GM10248 (cell line): ENCODE measurements at places on chromosomes 6 and 20.
A peak's percentile ranks its signal among the peaks of the same experiment; 100 is the strongest.

GRCh38 chr6:20706238-20706938 is 172.1 kb downstream of the CDKAL1 start:
- DNase-seq, result no peak

GRCh38 chr6:27897580-27898206 is 14.5 kb downstream of the OR2B2 start:
- no peak for DNase-seq

- DNase-seq, result peak; percentile 81
Observed at GRCh38 chr6:27814665-27815424, 97.4 kb downstream of the OR2B2 start.

- no peak for DNase-seq
Observed at GRCh38 chr20:63364801-63365585, 3.8 kb upstream of the CHRNA4 start.

- no peak for DNase-seq
Observed at GRCh38 chr20:46703435-46703834, 6.0 kb upstream of the SLC2A10 start.

DNA sequence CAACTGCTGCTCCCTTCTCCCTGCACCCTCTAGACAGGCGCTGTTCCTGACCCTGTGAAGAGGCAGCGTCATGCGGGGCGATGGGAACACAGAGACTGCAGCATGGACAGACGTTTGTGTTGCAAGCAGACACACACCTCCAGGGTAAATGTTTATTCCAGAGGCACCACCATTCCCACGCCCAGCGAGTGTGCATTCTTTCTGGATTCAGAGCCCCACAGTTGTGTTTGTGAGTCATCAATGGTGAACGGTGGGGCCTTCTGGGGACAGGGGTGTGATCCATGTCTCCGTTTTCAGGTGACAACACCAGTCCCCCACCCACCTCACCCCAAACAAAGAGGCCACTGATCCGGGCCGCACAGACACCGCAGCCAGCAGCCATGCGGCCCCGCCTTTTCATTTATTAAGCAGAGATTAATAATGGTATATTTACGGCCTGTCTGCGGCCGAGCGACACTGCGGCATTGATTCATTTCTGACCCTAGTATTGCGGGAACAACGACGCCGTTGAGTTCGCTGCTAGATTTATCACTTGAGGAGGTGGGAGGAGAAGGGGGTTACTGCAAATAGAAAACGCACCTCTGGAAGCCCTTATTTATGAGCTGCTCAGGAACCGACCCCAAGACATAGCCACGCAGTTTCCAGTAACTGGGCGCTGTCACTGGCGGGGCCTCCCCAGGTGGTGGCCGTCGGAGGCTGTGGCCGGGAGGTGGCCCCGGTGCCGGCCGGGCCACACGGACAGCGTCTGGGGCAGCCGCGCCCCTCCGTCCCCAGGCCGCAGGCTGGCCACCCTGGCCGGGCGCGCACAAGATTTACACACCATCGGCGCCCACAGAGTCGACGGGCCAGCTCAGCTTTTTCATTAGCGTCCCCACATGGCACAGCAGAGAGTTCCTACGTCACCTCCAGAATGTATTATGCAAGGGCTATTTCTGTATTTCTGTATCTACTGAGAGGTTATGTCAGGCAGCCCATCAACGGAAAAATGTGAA is 367.6 kb downstream of the THBS2 start:
- DNase-seq, result no peak

DNA sequence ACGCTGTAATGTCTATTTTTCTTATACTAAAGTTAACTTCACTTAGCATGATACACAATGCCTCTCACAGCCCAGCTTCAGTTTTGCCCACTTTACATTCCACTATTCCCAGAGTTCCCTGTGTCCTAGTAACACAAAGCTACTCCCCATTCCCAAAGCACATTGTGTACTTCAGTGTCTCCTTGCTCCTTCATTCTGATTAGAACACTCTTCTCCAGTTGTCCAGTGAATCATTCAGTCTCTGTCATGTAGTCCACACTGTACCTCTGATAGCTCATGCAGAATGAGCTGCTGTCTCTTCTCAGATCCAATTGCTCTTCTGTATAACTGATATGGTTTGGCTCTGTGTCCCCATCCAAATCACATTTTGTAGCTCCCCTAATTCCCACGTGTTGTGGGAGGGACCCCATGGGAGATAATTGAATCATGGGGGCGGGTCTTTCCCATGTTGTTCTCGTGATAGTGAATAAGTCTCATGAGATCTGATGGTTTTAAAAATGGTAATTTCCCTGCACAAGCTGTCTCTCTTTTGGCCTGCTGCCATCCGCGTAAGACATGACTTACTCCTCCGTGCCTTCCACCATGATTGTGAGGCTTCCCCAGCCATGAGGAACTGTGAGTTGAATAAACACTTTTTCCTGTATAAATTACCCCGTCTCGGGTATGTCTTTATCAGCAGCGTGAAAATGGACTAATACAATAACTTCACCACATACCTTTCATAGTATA is 2.1 kb upstream of the TMX4 start:
- no peak for DNase-seq

GRCh38 chr6:140201787-140202458 is 827.5 kb upstream of the CITED2 start:
- no peak for DNase-seq

DNA sequence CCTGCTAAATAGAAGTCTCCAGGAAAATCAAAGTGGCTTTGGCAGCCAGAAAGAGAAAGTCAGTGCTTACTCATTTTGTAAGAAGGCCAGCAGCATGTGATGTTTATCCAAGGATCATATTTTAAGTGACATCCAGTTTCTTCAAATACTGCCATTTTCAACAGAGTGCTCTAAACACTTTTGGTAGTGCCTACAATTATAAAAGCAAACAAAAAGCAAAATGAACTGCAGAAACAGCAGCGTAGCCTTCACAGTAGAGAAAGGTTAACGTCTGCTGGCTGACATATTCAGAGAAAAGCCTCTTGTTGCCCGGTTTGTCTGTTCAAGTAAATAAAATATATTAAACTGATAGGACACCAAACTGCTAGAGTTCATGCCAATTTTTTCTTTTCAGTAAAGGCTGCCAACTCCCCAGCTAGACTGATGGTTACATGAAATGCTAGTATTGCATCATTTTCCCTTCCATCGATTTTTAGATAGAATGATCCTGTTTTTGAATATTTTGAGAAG is 705.7 kb upstream of the SLC35B3 start:
- no peak for DNase-seq

DNA sequence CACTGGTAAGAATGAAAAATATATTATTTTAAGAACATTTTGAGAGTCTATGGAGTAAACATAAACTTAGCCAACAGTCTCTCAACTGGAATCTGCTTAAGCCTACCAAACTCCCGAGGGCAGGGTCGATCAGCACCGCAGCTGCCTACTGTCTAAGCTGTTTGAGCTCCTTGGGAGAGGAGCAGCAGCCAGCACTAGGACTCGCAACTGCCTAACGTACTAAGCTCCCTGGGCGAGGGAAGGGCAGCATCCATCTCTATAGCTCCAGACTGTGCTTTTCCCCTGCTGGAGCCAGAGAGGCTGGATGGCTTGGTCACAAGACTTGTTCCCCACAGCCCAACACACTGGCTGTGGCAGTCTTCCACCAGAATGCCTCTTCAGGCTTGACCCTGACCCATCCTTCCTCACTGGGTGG is 96.4 kb downstream of the MOXD1 start:
- no peak for DNase-seq

- DNase-seq, result peak; percentile 51
Observed at GRCh38 chr6:28606424-28607391, 81.0 kb downstream of the GPX5 start.

GRCh38 chr6:44500074-44500473 is 112.6 kb downstream of the CDC5L start:
- DNase-seq, result no peak

- DNase-seq, result peak; percentile 96
Observed at GRCh38 chr20:56358600-56359211, at the start of gene FAM210B. TSS of gene FAM210B (plus strand) at chr20:56358974. CDS start at chr20:56359006, 32 bp downstream.

- DNase-seq, result no peak
Observed at GRCh38 chr6:39881851-39882530, 52.3 kb downstream of the MOCS1 start.

DNA sequence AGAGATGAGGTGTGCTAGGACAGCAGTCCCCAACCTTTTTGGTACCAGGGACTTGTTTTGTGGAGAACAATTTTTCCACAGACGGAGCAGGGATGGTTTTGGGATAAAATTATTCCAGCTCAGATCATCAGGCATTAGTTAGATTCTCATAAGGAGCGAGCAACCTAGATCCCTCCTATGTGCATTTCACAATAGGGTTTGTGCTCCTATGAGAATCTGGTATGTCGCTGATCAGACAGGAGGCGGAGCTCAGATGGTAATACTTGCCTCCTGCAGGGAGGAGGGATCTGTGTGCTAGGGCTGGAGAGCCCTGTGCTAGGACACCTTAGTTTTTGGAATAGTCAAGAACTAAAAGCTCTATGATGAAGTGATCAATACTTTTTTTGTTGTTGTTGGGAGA is 2.5 kb downstream of the SMIM13 start:
- DNase-seq, result no peak

GRCh38 chr20:38298768-38299288 is 5.1 kb upstream of the BPI start:
- DNase-seq, result no peak

- DNase-seq, result no peak
Observed at GRCh38 chr6:109010705-109011102, 83.9 kb downstream of the SESN1 start.

DNA sequence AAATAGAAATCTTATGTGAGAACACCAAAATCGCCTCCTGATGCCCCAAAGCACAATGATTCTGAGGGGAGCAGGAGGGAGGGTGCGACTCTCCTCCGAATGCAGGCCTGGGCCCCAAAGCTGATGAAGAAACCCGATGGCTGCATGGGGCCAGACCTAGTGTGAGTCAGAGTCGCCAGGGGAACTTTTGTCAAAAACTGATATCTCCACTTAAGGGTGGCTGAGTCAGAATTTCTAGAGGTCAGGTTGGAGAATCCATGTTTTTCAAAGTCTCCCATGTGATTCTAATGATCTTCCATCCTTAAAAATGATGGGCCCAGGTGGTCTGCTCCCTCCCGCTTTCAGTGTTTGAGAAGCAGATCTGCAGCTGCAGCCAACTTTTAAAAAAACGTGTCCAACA is 172.8 kb downstream of the BACH2 start:
- no peak for DNase-seq

- DNase-seq, result no peak
Observed at GRCh38 chr20:53677447-53678314, 84.0 kb upstream of the ZNF217 start.

GRCh38 chr6:25717866-25718740 is 36.4 kb upstream of the SLC17A4 start:
- peak; percentile 31 for DNase-seq

DNA sequence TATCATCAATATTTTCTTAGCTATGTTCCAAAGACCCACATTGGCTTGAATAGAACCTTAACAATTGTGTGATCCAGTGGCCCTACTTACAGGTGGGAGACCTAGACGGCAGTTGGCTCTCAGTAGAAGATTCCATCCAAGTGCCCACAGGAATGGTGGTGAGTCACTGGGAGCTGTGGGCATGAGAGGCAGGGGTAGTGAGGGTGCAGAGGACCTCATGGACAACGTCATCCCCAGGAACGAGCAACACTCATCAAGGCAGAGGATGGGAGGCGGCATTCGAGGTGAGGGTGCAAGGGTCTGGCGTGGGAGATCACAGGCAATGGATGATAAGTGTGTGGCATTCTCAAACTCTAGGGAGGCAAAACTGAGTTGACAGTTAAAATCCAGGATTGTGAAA is 17.5 kb upstream of the SPO11 start:
- DNase-seq, result no peak

GRCh38 chr20:59159493-59160376 is 3.9 kb upstream of the ZNF831 start:
- no peak for DNase-seq

DNA sequence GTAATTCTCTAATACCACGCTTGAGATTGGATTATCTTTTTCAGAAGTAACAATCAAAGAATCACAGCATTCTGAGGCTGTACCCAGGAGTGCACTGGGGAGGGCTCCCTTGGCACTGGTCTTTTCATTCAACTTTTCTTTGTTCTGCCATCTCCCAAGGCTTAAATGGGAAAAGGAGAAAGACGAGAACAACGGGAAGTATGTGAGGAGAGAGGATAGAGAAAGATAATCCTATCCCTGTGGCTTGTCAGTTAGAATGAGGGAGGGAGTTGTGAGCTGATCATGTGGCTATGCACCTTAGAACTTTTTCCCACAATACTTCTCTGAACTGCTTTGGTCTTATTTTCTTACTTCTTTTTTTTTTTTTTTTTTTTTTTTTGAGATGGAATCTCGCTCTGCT is 83.1 kb downstream of the CAP2 start:
- DNase-seq, result no peak

GRCh38 chr6:113149511-113149910 is 707.6 kb upstream of the MARCKS start:
- DNase-seq, result no peak

- no peak for DNase-seq
Observed at GRCh38 chr6:98546376-98546775, 288.0 kb upstream of the POU3F2 start.

DNA sequence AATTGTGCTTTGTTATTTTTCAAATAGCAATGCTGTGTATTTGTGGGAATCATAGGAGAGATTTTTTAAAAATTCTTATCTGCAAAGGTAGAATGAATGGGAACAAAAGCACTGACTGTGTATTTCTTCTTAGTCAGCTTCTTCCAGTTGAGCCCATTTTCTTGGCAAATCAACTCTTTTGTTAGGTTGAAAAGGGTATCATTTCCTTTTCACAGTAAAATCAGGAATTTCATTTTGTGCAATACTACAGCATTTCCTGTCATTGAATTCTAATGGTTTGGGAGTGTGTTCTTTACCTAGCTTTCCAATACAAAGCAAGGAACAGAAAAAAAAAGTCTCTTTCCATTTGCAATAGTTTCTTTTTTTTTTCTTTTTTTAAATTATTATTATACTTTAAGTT is 19.0 kb upstream of the EXOC2 start:
- no peak for DNase-seq

GRCh38 chr6:150403458-150404246 is 34.8 kb downstream of the IYD start:
- DNase-seq, result no peak

- DNase-seq, result no peak
Observed at GRCh38 chr20:44287272-44288097, 23.5 kb downstream of the FITM2 start.
